AG04449 (cell line): ENCODE measurements at places on chromosomes 3 and 15.

DNA sequence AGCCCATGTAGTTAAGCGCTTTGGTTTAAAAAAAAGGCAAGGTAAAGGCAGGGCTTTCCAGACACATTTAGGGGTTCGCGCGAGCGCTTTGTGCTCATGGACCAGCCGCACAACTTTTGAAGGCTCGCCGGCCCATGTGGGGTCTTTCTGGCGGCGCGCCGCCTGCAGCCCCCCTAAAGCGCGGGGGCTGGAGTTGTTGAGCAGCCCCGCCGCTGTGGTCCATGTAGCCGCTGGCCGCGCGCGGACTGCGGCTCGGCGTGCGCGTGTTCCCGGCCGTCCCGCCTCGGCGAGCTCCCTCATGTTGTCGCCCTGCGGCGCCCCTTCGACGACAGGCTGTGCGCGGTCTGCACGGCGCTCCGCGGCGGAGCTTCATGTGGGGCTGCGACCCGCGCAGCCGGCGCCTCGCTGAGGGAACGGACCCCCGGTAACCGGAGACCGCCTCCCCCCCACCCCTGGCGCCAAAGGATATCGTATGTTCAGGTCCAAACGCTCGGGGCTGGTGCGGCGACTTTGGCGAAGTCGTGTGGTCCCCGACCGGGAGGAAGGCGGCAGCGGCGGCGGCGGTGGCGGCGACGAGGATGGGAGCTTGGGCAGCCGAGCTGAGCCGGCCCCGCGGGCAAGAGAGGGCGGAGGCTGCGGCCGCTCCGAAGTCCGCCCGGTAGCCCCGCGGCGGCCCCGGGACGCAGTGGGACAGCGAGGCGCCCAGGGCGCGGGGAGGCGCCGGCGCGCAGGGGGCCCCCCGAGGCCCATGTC, 927 bp downstream of the SMAD6 start:
- DNase-seq: no peak

DNA sequence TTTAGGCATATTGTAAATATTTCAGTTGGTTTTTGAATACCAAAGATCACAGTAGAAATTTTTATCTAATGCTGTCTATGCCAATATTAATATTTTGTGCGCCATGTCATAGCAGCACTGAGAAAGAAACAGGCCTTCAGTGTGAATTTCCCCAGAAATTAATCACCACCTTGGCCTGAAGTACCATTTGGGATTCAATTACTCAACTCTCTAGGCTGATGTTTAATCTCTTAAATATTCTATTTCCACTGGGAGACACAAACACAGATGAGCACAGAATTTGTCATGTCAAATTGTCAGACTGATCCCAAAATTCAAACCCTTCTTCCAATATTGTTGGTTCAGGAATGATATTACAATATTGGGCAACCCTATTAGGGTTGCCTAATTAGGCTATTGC, 509.3 kb downstream of the ROBO1 start:
- no peak for DNase-seq

DNA sequence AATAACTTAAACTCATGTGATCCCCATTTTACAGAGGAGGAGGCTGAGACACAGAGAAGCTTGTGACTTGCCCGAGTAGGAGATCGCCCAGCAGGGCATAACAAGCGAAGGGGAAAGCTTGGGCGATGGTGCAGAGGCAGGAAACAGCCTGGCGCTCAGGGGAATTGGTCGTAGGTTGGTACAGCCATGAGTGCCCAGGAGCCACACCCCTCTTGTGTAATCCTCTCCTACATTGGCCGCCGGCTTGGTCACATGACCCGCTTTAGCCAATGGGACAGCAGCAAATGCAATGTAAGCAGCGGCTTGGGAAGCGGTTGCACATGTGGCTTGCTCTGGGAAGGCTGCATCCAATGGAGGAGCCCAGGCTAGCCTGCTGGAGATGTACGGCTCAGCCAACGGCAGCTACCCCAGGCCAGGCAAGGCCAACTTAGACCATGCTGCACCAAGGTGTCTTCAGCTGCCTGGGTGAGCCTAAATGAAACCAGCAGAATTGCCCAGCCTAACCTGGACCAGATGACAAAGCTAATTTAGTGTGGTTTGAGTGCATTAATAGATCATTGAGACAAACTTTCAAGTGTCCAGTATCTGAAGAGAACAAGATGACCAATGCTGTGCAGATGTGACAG, 50.3 kb upstream of the SLC6A6 start:
- no peak for DNase-seq

GRCh38 chr3:13896473-13897154, 16.7 kb upstream of the WNT7A start:
- DNase-seq: no peak

DNA sequence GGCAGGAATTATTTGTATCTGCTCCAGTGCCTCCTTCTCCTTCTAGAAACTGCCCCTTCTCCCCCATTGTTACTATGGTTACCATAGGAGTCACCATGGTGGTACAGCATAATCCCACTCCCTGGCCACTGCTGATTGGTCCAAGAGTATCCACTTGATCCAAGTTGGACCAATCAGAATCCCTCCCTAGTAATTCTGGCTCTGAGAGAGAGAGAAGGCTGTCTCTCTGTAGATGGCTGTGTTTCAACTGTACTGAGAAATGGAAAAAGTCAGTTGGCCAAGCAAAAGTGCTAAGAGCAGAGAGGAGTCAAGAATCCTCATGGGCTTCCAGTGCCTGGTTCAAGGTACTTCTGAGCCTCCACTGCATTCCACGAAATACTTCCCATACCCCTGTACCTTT, 120.6 kb upstream of the SPATA12 start:
- DNase-seq: no peak

DNA sequence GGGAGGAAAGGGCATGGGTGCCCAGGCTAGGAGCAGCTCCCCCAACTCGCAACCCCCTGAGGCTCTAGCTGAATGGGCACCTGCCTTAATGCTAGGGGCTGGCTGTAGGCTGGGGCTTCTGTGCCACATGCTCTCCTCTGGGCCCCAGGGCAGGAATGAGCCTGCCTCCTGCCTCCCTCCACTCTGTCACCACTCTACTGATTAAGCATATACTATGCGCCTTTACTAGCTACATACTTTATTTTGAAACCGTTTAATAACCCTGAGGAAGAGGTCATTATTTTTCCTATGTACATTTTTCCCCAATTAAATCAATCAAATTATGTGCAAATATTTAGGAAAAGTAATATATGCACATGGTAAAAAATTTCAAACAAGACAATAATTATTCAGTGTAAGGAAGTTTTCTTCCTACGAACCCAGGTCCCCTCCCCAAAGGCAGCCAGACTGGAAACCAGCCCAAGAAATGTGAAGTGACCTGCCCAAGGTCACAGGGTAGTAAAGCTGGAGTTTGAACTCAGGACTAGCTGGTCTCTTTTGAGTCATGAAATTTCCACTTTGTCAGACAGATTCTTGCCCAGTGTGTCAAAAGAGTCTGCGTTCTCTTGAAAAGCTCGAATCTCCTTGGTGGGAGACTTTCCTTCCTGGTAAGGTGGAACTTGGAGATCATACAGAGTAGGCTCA, 122.5 kb downstream of the DNAJB8 start:
- DNase-seq: no peak

DNA sequence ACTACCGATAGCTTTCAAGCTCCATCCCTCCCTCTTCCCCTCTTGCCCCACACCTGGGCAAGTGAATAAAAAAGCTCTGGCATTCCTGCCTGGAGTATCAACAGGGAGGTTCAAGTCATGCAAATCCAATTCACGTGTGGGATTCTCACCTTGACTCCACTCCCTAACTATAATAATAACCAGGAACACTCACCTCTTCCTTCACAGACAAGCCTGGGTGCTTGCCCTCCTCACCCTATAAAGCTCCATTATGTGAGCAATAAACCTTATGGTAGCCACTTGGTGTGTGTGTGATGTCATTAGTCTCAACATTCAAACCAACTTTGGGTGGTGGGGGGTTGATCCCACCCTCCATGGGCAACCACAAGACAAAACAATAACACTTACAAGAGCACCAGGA, 16.6 kb downstream of the CHDH start:
- no peak for DNase-seq
